ENCODE measurements at places on chromosomes 2 and 18.

DNA sequence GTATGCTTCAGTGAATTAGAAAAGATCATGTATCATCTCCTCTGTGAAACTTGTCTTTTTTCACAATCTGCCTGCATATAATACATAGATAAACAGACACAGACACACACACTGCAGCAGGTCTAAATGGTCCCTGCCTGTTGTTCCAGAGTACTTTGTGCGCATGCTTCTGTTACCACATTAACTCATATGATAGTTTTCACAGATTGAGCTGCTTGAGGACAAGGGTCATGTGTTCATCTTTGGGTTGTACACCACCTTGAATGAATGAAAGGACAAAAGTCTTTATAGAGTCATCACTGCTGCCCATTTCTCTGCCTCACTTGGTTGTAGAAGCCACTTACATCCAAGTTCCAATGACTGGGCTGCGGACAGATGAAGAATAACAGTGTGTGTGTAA lies 72.7 kb upstream of the GLS start:
- no peak for DNase-seq

DNA sequence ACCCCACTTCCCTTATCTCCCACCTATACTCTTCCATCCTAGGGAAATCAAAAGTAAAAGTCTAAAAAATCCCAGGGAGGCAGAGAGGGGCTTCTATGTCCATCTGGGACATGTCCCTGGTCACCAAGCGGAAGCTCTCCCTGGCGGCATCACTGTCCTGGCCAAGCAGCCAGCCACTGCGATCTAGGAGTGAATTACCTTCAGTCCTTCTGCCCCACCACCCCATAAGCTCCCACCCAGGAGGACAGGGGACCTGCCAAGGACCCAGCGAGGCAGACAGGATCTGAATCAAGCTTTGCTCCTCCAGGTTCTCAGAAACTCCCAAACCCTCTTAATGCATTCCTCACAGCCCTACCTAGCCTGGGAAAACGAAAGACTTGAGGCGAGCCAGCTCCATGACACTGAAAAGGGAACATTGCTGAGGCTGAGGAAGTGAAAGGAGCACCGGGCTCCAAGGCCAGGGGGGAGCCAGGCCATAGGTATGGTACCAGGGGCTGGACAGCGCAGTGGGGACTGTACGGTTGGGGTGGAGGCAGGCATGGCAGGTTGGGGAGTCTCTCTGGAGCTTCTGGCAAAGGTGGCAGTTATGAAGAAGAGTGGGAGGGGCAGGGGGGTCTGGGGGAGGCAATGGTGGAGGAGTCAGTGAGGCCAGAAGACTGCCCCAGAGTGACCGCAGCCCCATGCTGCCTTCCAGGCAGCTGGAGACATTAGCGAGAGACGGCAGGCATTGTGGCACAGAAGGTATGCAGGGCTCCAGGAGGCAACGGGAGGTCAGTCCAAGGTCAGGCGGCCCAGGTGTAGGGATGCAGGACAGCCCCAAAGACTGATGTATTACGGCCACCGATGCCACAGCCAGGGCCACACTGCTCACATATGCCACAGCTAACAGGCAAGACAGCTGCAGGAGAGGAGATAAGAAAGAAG lies 2.7 kb upstream of the SLC23A3 start:
- no peak for DNase-seq

- no peak for DNase-seq
Observed at GRCh38 chr2:197024206-197024605, 97.7 kb upstream of the PGAP1 start.

GRCh38 chr2:65377556-65378192 lies 54.7 kb downstream of the SPRED2 start:
- peak; percentile 90 for DNase-seq

DNA sequence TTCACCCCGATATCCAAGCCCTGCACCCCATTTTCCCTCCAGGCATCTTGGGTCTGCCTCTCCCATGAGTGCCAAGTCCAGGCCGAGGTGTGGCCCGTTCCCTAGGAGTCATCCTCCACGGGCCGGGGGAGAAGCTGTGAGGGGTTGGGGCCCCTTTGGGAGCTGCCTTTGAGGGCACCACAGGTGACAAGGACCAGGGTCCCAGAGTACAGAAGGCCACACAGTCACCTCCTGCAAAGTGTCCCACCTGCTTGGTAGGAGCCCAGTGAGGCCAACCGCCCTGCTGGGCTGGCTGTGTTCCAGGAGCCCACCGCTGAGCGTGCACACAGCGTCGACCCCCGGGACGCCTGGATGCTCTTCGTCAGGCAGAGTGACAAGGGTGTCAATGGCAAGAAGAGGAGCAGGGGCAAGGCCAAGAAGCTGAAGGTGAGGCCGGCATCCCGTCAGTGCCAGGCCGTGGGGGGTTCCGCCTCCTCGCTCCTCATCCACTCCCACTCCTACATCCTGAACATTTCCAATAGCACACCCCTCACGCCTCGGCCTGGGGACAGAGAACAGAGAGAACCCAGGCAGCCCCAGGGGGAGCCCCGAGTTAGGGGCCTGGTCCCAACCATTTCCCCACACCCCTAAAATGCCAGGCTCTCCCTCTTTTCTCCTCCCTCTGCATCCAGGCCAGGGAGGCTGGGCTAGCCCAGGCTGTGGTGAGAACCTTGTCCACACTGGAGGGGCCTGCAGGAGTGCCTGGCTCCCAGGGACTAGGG lies 2.7 kb downstream of the ERFE start:
- DNase-seq, result no peak

DNA sequence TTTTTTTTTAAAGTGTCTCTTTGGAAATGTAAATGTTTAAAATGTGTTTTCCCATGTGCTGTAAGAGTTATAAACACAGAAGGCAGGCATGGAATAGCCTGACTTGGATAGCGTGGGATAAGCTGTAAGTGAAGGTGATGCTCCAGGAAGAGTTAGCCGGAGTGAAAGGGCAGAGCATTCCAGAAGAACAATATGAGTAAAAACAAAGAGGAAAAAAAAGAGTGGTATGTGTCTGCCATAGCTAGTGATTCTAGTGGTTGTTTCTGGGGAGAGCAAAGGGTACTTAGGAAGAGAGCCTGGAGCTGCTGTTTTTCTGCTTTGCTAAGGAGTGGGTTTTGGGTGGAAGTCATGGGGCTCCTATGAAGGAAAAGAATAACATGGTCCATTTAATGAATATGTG lies 126.9 kb upstream of the DLGAP1 start:
- no peak for DNase-seq

- no peak for DNase-seq
Observed at GRCh38 chr2:126661702-126662500, 5.9 kb downstream of the GYPC start.

- DNase-seq, result no peak
Observed at GRCh38 chr2:165687426-165688002, 106.5 kb downstream of the GALNT3 start.

GRCh38 chr2:241975593-241976284 lies 106.2 kb downstream of the RTP5 start:
- peak; percentile 5 for DNase-seq

- DNase-seq, result peak; percentile 53
Observed at GRCh38 chr18:477565-477964, 22.9 kb downstream of the COLEC12 start.

DNA sequence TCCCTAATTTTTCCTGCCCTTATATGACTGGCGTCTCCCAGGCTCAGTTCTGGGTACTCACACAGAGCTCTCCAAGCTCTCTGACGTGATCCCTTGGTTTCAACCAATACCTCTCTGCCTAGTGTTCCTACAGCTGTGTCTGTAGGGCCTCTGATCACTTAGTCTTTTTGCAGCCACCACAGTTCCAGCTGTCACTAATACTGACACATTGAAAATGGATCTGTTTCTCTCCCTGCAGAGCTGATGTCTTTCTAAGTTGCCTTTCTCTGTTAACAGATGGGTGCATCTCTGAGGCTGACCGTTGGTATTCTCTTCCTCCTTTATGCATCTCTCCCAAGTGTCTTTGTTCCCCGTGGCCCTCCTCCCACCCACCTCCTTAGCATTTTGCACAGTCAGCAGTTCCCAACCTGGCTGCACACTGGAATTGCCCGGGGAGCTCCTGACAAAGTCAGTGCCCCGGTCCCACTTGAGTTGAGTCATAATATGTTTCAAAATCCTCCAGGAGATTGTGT lies 62.5 kb downstream of the CERS6 start:
- DNase-seq, result peak; percentile 84

DNA sequence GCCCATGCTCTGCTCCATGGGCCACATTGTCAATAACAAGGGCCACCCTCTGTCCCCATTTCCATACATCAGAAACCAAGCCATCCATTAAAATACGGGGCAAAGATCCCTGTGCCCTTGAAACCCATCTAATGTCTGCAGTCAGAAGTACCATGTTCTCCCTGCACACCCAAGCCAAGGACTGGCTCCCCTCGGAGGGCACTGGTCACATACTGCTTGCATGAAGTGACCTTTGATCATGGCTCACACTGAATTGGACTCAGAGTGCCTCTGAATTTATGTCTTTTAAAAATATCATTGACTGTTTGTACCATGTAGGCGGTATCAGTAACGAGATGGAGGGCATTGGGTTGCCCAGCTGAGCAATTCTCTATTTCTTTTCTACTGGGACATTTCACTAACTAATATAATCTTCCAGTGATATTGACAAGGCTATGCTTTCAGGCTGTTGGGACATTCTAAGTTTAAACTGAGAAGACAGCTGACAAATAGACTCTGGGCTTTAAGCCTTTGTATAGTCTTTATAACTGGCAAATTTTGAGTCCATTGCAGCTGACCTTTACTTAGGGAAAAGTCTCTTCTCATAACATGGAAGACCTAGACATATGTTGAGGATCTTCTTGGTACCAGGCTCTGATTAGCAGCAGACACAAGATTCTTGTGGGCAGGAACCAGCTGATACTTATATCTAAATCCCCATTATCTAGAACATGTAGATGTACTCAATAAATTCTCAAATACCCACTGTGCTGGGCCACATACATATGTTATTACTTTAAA lies 214.3 kb downstream of the MYCN start:
- DNase-seq, result no peak

GRCh38 chr2:115650827-115651226 lies 1208.4 kb downstream of the DPP10 start:
- peak; percentile 1 for DNase-seq

- DNase-seq, result no peak
Observed at GRCh38 chr2:138298120-138298814, 203.3 kb upstream of the SPOPL start.

DNA sequence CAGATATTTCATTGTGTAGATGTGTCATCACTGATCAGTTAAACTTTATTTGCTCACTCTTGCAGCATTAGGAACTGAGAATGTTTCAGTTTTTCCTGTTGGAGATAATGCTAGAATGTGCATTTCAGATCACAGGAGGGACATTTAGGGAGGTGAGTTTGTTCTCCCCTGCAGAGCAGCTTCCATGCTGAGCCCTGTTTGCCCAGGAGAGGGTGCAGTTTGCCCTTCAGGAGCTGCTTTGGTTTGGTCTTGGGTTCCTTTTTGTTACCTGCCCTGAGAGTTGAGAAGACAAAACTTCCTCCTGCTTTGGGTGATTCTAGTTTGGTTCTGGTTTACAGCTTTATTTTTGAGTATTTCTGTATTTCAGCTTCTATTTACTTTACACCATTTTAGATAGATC lies 49.9 kb downstream of the DGKD start:
- peak; percentile 76 for DNase-seq

GRCh38 chr18:48631851-48632250 lies 93.0 kb downstream of the CTIF start:
- DNase-seq, result no peak

DNA sequence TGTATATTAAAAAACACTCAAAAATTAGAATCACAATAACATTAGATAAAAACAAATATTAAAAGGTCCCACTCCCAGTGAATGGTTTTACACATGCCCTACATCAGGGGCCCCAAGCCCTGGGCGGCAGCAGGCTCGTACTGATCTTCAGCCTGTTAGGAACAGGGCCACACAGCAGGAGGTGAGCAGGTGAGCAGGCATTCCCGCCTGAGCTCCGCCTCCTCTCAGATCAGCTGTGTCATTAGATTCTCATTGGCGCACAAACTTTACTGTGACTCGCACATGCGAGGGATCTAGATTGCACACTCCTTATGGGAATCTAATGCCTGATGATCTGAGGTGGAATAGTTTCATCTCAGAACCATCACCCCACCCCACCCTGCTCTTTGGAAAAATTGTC lies 74.2 kb downstream of the MBD2 start:
- DNase-seq, result peak; percentile 74

DNA sequence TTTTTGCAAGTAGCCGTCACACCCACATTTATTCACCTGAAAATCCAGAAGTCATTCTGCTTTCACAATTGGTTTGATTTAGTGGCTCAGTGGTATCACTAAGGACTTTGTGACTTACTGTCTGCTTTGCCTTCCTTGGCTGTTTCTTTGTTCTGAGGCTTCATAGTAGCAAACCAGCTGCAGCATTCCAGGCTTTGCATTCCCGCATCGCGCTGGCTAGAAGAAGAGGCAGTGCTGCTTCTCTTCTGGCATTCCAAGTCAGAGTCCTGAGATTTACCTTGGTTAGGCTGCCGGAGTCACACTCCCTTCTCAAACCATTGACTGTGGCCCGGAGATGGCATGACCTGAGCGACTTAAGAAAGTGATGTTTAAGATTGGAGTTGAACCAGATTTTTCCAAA lies 35.1 kb downstream of the MYO1B start:
- no peak for DNase-seq

DNA sequence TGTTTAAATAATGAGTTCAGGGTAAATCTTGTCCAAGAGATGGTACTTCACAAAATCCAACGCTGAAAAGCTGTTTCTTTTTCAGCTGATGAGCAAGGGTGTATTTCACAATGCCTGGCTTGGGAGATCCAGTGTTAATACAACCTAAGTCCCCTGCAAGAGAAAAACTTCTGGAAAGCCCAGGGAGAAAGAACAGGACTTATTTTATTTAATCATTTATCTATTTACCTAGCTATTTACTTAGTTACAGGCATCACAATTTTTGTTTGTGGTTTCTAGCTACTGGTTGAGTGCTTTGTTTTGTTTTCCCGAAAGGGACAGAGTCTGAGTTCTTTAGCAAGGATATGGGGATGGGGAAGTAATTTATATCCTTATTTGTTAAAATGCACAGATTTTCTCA lies 598.2 kb upstream of the SYT4 start:
- DNase-seq, result no peak

GRCh38 chr2:226123300-226123699 lies 676.3 kb downstream of the IRS1 start:
- no peak for DNase-seq

DNA sequence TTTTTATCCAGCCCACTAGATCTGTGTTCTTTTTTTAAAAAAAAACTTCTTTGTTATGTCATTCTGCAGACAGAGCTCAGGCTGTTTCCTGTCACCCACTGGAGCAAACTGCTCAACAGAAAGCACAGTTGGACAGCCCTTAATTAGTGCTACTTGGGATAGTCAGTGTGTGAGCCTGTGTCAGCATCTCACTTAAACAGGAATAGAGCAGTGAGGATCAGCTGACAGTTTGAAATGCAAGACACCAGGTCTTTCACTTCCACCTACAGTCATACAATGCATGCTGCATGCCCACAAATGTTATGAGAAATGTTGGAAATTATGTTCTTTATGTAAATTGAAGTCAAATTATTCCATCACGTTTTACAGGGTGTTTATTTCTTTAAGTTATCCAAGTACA lies 174.9 kb downstream of the NR4A2 start:
- DNase-seq, result peak; percentile 1

Data from MCF 10A (cell line).